Lower lobe of right lung (tissue), 2 donors: ENCODE measurements at places on chromosomes 4 and X. TPM values are rescaled to one million over a fixed set of nuclear protein-coding genes. Genes with fewer than 3 reads are reported as not detected.

TMEM187 gene
- 7.6 TPM for total RNA-seq

DSPP gene
- total RNA-seq: not detected

DNA sequence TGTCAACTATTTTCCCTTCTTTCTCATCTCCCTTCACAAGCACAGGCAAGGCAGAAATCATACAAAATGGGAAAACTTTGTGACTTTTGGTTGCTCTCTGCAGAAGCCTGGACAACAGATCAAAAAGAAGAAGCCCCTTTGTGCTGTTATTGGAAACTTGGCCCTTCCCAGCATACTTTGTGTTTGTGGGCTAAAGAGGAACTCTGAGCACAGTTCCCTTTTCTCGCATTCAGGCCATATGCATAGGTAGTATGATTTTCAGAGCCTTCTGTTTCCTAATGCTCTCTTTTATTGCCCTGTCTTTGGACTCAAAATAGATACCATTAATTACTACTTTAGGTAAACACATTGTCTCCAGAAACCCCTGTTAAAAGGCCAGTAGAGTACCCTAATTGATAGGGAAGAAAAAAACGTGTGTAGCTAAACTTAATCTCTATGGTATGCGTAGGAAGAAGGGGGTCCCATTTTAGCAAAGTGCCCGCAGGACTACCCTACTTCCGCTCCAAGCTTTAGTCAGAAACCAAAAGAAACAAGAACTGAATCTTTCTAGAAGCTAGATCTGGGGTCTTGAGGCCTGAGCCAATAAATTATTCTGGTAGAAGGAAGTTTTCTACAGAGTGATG, 26.6 kb downstream of the VSIG4 start:
- H3K27ac ChIP-seq: peak overlapping the region; percentile 66
- H3K27me3 ChIP-seq: no peaks in the 10 kb centered on the region
- H3K4me1 ChIP-seq: no peaks in the 10 kb centered on the region
- no peak overlapping the region for H3K4me3 ChIP-seq

- H3K27me3 ChIP-seq: no peaks in the 10 kb centered on the region
- no peaks in the 10 kb centered on the region for H3K4me1 ChIP-seq
- H3K4me3 ChIP-seq: no peak overlapping the region
- H3K27ac ChIP-seq: no peak overlapping the region
- no peak for DNase-seq
Measured at GRCh38 chr4:122012735-122013134, 60.9 kb upstream of the TRPC3 start.

- H3K36me3 ChIP-seq: no peaks in the 10 kb centered on the region
- H3K4me1 ChIP-seq: no peaks in the 10 kb centered on the region
- H3K4me3 ChIP-seq: no peak overlapping the region
- H3K27me3 ChIP-seq: no peaks in the 10 kb centered on the region
- H3K27ac ChIP-seq: no peak overlapping the region
Measured at GRCh38 chrX:76454456-76454927, 27.0 kb downstream of the MAGEE1 start.

- no peaks in the 10 kb centered on the region for H3K4me1 ChIP-seq
- H3K27me3 ChIP-seq: no peaks in the 10 kb centered on the region
- no peak overlapping the region for H3K27ac ChIP-seq
- H3K4me3 ChIP-seq: no peak overlapping the region
Measured at GRCh38 chrX:113330416-113330815, 489.8 kb upstream of the AMOT start.

- no peaks in the 10 kb centered on the region for H3K27me3 ChIP-seq
- no peaks in the 10 kb centered on the region for H3K36me3 ChIP-seq
- H3K4me1 ChIP-seq: peaks cover 17% of the 10 kb centered on the region
- H3K4me3 ChIP-seq: no peak overlapping the region
Measured at GRCh38 chr4:183873409-183874185, 31.5 kb upstream of the STOX2 start.

GRCh38 chrX:10197279-10198210, 40.8 kb downstream of the CLCN4 start:
- DNase-seq: no peak
- H3K27ac ChIP-seq: no peak overlapping the region
- H3K4me1 ChIP-seq: no peaks in the 10 kb centered on the region
- H3K36me3 ChIP-seq: no peaks in the 10 kb centered on the region
- H3K4me3 ChIP-seq: no peak overlapping the region

DNA sequence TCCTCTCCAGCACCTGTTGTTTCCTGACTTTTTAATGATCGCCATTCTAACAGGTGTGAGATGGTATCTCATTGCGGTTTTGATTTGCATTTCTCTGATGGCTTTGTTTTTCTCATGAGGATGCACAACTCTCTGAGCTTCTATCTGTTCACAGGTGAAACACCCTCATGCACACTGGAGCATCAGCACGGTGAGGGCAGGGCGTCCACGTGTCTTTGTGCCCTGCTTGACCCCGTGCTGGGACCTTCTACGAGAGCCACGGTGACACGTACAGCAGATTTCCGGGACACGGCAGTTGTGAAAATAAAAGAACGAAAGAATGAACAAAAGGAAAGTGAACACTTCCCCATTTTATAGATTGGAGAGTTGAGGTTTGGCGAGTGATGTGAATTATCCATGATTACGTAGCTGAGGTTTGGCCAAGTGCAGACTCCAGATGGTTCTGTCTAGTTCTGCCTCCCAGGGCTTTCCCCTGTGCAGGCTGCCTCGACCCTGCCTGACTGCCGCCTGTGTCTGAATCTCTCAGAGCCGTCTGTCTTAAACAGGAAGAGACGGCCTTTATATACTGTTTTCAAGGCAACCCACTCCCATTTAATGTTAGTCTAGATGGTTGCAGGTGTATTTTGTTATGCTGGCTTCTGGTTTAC, 67.8 kb upstream of the SORBS2 start:
- no peaks in the 10 kb centered on the region for H3K27me3 ChIP-seq
- no peak overlapping the region for H3K4me3 ChIP-seq
- H3K27ac ChIP-seq: no peak overlapping the region
- H3K36me3 ChIP-seq: no peaks in the 10 kb centered on the region

DNA sequence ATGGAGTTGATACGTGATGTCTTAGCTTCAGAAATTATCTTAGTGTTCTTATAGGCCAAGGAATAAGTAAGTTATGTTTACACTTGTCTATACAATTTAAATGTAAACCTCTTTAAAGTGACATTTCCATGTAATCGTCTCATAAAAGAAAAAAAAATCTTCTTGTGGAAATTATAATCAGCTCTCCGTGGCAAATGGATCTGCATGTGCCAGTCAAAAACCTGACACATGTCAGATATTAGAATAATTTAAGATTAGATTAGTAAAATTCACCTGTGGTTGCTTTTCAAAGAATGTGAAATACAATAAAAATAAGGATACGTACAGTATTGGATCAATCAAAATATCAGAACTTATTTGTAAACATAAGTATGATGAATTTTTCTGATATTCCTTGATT, 263.9 kb downstream of the ADAMTS3 start:
- H3K4me3 ChIP-seq: no peak overlapping the region
- no peak for DNase-seq
- H3K36me3 ChIP-seq: no peaks in the 10 kb centered on the region
- H3K4me1 ChIP-seq: no peaks in the 10 kb centered on the region
